ENCODE measurements at places on chromosomes 3 and 15.

GRCh38 chr15:66389859-66390381 lies 3.2 kb downstream of the MAP2K1 start:
- no peak for DNase-seq

- DNase-seq, result no peak
These were observed 81.8 kb downstream of the MYH15 start for GRCh38 chr3:108428586-108428985.

DNA sequence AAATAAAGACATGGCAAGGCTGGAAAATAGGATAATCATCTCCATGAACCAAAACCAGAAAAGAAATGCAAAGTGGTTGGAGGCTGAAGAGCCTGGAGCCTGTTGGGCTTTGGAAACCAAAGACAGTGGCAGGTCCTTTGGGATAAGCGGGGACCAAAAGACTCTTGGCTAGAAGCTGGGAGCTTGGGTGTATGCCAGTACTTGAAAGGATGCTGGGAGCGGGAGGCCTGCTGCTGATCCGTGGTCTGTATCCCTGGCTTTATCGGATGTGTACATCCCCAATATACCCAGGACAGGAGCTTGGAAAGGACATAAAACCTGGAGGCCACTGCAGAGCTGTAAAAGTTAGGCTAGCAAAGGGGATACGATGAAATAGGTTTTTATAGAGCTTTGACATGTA lies 1.3 kb upstream of the CHRNB4 start:
- no peak for DNase-seq

DNA sequence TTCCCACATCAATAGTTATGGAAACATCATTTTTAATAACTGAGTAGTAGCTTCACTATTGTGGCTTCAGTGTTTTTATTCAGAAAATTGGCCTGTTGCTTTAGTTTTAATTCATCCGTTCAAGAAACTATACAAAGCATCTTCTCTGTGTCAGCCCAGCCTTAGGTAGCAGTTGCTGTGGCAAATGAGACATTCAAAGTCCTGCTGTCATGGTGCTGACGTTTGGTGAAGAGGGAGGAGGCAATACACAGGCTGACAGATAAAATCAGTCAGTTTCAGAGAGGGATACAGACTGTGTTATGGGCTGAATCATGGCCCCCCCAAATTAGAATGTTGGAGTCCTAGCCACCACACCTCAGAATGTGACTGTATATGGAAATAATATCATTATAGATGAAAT lies 56.5 kb downstream of the SLC7A14 start:
- no peak for DNase-seq

DNA sequence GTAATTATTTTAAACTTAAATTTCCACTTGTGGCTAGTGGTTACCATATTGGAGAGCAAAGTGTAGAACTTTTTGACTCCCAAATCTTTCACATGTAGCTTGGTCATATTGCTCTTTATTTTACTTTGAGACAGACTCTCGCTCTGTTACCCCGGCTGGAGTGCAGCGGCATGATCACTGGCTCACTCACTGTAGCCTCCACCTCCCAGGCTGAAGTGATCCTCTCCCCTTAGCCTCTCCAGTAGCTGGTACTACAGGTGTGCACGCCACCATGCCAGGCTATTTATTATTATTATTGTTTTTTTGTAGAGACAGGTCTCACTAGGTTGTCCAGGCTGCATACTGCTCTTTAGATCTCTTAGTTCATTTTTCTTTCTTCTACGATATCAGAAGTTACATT lies 3.9 kb downstream of the FNDC3B start:
- no peak for DNase-seq

DNA sequence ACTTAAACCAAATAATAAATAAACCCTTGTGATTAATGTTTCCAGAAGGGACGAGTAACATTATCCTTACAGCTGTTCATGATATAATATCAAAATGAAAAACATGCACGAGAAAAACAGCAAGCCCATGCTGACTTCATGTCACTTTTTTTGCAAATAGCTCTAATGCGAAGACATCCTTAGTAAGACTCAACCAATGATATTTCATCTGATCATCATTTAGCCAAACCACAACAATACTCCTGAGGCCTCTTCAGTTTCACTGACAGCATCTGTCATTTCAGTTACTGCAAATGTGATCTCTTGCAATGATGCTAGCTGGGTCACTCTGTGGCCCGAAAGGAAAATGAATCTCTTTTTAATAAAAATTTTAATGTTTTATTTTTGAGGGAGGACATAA lies 74.0 kb downstream of the POLR2M start:
- DNase-seq, result no peak

DNA sequence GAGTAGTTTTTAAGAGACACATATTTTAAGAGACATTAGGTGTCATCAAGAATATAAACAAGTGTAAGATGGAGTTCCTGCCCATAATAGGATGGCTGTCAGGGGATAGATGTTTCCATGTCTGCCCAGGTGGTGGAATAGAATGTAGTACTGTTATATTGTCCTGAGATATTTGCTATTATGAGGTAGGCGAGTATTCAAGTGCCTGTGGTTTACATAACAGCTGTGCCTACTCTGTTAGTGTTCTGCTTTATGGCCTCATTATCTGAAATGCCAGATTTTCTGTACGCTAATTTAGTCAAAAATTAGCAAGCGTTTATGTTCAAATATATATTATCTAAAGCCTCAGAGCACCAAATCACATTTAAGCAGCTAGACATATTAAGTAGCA lies 360.2 kb upstream of the ROPN1 start:
- DNase-seq, result no peak

DNA sequence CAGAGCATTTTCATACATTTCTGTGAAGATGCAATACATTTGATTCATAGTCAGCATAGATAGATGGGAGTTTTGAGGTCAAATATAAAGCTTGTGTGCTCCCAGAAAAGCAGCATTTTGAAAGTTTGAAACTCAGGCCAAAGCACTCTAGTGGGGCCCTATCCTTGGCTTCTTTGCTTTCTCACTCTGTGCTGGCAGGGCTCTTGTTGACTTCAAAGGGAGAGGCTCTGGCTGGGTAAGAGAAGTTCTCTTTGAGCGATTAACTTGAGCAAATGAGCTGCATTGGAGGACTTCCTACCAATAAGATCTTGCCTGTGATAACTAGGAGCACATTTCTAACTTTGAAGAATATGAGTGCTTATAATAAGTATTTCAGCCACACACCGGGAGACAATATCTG lies 214.0 kb upstream of the RARB start:
- DNase-seq, result no peak

DNA sequence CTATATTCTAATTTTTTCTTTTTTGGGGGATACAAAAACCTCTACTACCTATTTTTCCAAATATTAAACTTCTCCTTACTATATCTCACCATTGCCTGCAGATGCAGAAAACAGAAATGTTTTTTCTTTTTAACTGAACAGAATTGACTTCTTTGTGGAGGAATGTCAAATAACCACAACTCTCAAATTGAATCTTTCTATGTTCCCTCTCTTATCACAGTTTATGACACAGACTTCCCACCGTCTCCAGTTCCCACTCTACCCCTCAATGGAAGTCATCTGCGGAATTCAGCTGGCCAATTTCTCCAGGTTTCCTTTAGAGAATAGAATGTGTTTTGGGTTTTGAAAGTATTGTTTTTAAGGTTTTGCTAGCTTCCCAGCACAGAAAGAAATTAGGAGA lies 77.0 kb downstream of the NR2F2 start:
- no peak for DNase-seq

GRCh38 chr3:160114355-160114995 lies 110.7 kb upstream of the C3orf80 start:
- no peak for DNase-seq

DNA sequence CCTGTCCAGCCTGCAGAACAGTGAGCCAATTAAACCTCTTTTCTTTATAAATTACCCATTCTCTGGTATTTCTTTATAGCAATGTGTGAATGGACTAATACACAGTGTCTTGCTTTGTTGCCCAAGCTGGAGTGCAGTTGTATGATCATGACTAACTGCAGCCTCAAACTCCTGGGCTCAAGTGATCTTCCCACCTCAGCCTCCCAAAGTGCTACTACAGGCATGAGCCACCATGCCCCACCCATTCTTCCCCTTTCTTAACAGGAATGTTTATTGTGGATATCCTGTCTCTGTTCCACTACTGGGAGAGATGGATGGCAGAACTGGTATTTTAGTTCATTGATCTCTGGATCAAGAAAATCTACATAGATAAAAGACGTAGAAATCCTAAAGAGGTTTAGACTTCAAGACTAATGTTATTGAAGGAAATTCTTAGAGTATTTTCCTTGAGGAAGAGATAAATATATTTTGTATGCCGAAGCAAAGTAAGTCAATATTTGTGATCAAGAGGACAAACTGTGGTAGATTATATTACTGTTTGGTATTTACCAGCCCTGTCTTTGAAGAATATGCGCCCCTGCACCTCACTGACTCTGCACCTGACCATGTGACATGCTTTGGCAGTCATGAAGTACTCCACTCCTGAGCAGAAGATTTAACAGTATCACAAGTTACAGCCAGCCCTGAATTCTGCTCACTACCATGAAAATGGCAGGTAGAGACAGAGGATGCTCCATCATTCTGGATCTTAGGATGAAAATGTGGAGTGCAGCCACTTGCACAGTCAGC lies 42.9 kb downstream of the UACA start:
- DNase-seq, result no peak

- no peak for DNase-seq
These were observed 1.1 kb upstream of the VIPR1 start for GRCh38 chr3:42501321-42501680.

DNA sequence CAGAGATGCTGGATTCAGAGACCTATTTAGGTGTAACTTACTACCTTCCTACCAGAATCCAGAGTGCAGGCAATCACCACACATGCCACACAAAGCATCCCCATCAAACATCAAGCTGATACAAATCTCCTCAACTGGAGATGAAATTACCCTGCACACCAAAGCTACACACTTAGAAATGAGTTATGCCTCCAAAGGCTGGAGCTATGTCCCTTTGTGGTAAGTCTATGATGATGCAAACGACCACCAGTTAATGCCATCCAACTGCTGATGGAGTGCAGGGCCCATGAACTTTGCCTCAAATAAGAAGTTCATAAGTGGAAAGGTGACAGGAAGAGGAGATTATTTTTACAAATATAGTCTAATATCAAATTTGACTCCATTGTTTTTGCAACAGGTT lies 38.1 kb downstream of the PDZRN3 start:
- DNase-seq, result no peak

DNA sequence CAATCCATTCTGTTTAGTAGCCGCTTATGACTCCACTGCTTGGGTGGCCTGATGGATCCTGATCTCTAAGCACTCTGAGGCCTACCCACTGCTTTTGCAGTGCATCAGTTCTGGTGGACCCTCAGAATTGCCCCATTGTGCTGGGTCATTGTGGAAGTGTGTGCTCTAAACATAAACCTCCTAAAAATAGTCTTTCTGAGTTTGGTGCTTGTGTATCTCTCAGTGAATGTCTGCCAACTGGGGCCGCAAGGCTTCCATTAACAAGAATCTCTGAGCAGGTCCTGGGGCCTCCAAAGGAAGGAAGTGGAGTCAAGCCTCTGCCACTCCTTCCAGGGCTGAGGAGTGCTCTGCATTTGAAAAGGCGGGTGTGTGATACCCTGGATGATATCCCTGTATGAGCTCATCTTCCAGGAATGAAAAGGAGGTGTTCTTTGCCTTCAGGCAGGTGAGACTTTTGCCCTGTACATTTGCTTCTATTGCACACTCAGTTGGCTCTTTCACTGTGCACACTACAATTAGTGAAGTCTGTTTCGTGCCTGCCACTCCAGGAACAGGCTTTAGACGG lies 80.0 kb upstream of the CACNA2D3 start:
- DNase-seq, result no peak

GRCh38 chr3:53780171-53780570 lies 66.0 kb downstream of the CHDH start:
- no peak for DNase-seq

DNA sequence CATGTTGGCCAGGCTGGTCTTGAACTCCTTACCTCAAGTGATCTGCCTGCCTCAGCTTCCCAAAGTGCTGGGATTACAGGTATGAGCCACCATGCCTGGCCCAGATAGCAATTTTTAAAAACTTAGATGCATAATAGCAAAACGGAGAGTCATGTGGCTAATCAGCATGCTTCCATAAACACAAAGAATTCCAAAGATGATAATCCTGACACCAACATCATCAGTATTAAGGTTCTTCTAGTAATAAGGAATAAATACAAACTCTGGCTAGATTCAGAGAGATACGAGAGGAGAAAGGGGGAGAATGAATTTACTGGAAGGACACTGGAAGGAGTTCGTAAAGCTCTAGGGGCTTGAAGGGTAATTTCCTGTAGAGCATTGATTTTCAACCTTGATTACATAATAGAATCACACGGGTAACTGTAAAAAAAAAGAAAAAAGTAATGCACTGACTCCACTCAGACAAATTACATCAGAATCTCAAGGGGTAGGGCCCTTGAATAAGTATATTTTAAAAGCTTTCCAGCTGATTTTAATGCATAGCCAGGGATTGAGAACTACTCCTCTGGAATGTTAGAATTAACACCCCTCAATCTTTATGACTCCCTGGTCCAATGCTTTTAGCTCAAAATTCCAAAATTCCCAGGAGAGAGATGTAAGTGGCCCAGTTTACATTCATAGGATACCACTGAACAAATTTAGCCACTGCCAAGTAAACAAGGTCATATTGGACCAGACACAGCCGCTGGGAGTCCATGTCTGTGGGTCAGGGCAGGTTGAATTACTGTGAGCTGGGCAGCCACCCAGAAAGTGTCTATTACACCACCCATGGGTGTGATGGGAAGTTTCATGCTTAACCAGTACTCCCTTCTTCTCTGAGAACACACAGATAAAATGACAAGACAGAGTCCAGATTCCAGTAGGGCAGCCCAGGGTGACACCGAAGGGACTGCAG lies 243.9 kb downstream of the TBL1XR1 start:
- DNase-seq, result no peak

DNA sequence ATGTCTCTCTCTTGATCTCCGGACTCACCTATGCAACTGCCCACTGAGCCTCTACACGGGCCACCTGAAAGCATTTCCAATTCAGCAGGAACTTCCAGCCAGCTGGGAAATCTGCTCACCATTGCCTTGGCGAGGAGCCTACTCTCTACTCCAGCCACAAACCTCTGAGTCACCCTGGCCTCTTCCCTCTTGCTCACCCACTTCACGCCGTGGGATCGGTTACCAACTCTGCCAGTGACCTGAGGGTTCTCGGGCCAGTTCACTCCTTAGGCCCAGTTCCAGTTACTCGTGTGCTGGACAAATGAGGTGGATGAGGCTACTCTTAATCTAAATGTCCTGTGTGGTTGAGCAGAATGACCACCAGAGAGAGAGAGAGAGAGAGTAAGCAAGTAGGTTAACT lies 70.1 kb downstream of the CEMIP start:
- DNase-seq, result peak; percentile 71

DNA sequence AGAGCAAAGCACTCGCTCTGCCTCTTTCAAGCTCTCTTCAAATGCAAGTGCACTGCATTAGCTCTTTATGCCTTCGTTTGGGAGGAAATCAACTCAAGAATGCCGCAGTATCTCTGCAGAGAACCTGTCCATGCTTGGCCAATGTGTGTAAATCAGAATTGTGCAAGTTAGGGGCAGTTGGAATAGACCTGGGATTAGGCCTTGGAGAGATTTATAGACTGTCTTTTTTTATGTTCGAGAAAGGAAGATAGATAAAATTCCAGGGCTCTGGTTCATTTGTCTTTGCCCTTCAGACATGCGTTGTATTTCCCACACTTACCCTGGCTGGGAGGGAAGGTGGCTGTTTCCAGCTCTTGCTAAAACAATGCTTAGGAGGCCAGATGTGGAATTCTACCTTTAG lies 163.7 kb downstream of the MOBP start:
- no peak for DNase-seq
